ENCODE measurements at places on chromosomes 12 and 14.

DNA sequence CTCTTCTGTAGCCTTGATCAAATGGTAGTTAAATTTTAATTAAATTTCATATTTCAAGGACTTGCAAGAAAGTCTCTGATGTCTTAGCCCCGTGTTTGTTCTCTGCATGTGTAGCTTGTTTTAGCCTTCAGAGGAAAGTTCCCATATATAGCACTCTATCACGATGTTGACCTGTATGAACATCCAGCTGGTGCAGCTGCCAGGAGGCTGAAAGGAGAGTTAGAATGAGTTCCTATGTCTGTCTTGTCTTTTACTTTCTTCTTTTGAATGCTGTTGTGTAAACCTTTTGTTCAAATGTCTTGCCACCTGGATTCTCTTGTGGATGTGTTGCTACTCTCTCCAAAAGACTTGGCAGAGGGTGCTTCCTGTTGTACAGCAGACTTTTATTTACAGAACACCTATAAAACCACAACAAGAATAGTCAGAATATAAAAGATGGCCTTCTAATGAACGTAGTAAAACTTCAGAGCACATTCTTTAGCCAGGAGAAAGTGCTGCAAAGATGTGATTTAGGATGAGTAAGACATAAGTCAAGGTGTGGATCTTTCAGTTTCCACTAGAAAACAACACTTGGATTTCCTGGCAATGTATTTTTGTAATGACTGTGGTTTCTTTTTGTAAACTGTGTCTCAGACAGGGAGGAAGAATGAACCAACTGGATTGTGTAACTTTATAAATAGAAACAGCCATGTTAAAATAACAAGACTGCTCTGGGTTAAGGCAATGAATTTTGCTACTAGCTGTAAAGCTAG is 17.2 kb downstream of the NAV3 start:
- no peak for DNase-seq
- no peaks in the 10 kb centered on the region for H3K36me3 ChIP-seq
- H3K27ac ChIP-seq = no peak overlapping the region
- H3K4me1 ChIP-seq = no peaks in the 10 kb centered on the region
- H3K4me3 ChIP-seq = no peak overlapping the region

GRCh38 chr14:99566390-99567354 is 37.3 kb downstream of the CCDC85C start:
- H3K4me3 ChIP-seq = no peak overlapping the region
- H3K4me1 ChIP-seq = no peaks in the 10 kb centered on the region
- no peak for DNase-seq
- H3K27me3 ChIP-seq = no peaks in the 10 kb centered on the region

GRCh38 chr14:29900609-29901350 is 26.9 kb downstream of the PRKD1 start:
- no peak overlapping the region for H3K4me3 ChIP-seq
- no peak for DNase-seq
- no peaks in the 10 kb centered on the region for H3K4me1 ChIP-seq
- no peak overlapping the region for H3K27ac ChIP-seq
- H3K36me3 ChIP-seq = no peaks in the 10 kb centered on the region

DNA sequence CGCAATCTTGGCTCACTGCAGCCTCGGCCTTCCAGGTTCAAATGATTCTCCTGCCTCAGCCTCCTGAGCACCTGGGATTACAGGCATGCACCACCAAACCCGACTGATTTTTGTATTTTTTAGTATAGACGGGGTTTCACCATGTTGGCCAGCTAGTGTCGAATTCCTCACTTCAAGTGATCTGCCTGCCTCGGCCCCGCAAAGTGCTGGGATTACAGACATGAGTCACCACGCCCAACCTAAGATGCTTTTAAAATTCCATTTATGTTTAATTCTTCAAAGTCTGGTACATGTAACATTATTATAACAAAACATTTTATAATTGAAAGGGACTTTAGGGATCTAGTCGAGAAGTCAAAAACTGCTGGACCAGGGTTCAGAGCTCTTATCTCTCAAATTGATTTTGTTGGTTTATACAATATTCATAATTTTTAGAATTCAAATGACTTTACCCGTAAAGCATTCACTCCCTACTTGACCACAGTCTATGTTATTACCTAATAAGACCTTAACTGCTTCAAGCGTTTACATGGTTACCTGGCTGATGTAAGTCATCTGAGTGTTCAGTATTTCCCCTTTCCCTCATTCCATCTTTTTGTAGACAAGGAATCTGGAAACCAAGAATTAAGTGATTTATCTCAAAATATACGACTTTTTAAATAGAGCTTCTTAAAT is 28.2 kb downstream of the RAP1B start:
- H3K36me3 ChIP-seq = peaks cover 9% of the 10 kb centered on the region
- peaks cover 90% of the 10 kb centered on the region for H3K4me1 ChIP-seq
- no peak for DNase-seq
- H3K27ac ChIP-seq = no peak overlapping the region
- no peaks in the 10 kb centered on the region for H3K27me3 ChIP-seq

All from activated naive CD4-positive, alpha-beta T cell treated with anti-CD3 and anti-CD28 coated beads for 36 hours (primary cell).